ENCODE measurements at places on chromosomes 11 and 22.

GRCh38 chr11:100585728-100586127 is 101.4 kb upstream of the ARHGAP42 start:
- DNase-seq = no peak

DNA sequence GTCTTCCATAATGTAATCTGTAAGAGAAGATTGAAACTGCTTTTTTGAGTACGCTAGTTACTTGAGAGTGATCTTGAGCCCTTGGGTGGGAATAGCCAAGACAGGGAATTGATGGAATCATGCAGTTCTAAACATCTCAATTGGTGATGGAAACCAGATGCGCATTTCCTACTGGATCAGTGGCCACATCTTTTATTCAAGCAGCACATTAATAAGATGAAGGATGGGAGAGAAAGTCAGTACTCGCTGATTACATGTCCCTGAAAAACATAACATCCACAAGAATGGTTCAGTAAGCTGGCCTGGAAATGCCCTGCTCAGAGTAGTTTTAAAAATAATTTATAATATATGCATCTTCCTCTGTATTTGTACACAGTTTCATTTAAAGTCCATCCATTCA is 833.8 kb downstream of the JRKL start:
- DNase-seq = no peak

DNA sequence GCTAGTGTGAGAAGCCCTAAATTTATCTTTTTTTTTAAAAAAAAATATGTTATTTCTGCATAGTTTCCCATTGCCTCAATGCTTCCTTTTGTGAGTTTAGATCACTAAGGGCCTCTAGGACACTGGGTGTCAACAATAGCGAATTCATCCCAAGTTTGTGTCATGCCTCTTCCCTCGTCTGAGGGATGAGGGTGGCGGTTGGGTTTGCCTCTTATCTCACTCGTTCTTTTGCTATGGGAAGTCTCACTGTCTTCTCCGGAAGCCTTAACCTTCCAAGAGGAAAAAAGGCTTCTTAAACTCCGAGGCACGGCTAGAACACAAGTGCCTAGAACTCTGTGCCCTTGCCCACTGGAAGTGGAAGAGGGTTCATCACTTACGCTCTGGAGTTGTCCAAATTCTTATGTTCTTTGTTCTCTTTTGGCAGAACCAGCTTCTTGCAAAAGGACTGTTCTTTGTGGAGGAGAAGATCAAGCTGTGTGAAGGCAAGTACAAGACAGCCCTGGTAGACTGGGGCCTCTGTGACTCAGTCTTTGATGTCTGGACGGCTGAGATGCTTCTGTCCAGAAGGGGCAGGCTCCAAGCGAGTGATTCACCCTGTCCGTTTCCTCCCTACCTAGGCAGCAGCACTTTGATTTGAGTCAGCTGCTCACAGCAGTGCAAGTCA is 78.5 kb downstream of the TRAF6 start:
- no peak for DNase-seq

GRCh38 chr11:124193221-124194010 is 10.3 kb downstream of the OR10D3 start:
- no peak for DNase-seq

- no peak for DNase-seq
These were observed 63.9 kb downstream of the DEUP1 start for GRCh38 chr11:93394488-93394887.

DNA sequence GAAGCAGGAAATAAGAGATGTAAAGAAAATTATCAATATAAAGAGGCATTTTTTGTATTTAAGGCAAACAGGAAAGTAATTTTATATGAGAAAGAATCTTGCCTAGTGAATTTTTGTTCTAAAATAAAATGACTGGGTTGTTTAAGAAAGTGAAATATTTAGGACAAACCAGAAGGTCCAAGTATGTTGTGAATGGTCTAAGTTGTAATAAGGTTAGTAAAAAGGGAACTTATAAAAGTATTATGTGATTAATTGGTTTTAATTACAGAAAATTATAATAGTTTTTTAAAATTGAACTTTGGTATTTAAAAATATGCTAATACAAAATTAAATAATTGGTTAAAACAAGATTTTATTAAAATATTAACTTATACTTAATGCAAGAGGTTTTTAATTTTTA is 26.6 kb upstream of the EI24 start:
- no peak for DNase-seq

GRCh38 chr22:19466848-19467752 is 11.9 kb downstream of the UFD1 start:
- DNase-seq = no peak

GRCh38 chr11:64692764-64693331 is 30.1 kb downstream of the NRXN2 start:
- no peak for DNase-seq

DNA sequence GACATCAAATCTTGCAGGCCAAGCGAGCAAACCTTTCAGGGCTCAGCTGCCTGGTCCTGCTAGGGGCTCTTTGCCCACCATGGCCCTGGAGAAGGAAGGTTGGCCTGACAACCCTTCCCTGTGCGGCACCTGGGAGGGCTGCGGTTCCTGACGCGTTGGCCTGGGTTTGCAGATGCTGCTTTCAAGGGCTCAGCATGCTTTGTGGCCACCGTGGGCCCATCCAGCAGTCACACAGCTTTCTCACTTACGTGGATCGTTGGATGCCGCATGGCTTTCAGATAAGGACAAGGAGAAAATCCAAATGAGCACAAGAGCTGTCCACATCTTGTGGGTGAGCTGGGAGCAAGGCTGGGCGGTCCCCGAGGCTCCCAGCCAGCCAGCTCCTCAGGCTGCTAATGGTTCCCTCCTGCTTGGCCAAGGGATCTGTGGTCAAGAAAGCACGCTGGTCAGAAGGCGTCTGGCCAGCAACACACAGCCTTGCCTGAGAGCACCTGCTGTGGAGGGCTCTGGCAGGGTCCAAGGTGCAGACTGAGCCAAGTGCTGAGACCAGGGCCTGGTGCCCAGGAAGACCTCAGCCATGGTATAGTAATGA is 8.2 kb downstream of the C11orf24 start:
- no peak for DNase-seq

DNA sequence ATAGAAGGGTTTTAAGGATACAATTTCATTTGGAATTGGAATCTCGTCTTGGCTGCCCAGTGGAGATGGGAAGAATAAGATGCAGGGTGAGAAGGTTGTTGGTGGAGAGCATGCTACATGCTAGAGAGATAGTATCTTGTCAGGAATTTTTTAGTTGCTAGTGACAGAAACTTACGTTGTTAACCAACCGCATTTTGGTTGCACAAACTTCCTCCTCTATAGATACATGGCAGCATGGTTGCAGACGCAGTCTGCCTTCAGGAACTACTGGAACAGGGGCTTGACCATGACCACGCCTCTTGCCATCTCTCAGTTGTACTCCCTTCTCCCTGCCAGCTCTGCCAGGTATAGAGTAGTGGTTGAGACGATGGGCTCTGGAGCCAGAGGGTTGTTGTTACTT is 13.5 kb upstream of the CCDC90B start:
- no peak for DNase-seq

DNA sequence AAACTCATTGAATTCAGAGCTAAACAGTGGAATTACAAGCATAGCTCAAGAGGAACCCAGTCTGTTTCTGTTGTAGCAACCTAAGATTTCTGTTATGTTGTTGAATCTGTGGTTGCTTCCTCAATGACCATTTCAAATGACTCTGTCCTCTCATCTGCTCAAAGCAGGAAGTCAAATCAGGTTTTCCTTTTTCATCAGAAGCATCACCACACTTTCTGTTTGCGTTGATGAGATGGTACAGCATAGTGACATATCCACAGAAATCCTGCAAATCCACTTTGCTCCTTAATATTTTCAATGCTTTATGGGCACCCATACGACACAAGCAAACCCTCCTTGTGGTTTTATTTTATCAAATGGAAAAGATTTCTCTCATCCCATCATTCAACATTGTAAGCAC is 12.6 kb upstream of the UCP2 start:
- no peak for DNase-seq

GRCh38 chr11:79174045-79175008 is 266.5 kb downstream of the TENM4 start:
- no peak for DNase-seq

DNA sequence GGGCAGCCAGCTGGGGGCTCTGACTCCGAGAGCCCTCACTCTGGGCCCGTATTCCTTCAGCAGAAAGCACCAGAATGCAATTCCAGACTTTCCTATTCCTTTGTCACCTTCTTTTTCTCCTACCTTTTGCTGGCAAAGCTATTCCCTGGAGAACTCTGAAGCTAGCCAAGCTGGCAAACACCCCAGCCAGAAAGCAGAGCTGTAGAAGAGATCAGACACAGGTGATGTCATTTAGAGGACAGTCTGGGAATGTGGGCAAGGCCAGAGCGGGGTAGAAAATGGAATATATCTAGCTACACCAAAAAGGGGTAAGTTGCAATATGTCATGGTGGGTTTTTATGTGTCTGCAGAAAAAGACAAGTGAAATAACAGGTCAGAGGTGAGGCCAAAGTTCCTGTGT is 205.1 kb downstream of the NXPE2 start:
- DNase-seq = no peak

DNA sequence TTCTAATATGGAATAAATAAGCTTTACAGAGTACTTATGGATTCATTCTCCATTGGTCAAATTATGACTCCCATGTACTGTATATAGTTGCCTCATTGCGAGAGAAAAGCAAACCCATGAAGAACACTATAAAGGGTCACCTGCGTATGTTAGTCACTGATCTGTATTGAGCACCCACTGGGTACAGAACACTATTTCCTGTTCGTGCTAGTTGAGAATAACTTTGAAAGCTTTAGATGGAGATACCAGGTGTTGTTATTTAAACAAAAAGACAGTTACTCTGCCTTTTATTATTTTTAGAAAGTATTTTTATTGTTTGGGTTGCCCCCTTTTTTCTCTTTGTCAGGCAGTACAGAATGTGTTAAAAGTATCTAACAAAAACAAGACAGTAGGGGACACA is 79.9 kb downstream of the DEUP1 start:
- no peak for DNase-seq

GRCh38 chr11:77191429-77191822 is 63.4 kb downstream of the MYO7A start:
- DNase-seq = no peak

DNA sequence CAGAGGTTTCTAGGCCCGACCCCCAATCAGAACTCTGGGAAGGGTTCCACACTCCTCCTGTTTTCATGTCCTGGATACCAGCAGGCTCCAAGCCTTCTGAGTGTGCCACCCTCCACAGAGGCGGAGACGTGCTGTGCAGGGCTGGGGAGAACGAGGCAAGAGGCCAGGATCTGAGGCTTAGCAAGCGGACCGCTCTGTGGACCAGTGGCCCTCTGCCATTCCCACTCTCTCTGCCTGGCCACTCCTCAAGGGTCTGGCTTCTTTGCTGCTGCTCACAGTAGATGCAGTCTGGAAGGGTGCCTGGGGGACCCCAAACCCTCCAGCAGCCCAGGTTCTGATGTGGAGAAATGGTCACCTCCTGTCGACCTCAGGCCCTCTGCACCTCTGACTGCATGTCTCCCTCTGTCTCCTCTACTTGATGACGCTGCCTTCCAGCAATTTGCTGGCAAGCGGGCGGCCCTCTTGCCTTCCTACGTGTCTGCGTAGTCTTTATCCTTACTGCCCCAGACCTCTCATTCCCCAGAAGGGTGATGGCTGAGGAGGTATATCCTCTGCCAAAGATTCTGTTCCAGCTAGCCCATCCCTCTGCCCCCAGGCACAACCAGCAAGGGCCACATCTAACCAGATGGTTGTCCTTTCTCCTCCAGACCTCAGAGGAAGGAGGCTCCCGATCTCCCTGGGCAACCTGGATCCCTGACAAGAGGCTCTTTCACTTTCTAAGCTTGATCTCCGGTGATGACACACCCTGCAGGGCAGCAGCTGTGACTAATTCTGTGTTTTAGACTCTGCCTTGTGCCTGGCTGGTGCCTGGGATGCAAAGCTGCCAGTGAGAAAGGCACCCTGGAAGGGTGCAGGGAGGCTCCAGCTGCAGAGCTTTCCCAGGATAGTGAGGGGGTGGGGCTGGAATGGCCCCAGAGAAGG is 87.3 kb downstream of the NAT10 start:
- DNase-seq = no peak

DNA sequence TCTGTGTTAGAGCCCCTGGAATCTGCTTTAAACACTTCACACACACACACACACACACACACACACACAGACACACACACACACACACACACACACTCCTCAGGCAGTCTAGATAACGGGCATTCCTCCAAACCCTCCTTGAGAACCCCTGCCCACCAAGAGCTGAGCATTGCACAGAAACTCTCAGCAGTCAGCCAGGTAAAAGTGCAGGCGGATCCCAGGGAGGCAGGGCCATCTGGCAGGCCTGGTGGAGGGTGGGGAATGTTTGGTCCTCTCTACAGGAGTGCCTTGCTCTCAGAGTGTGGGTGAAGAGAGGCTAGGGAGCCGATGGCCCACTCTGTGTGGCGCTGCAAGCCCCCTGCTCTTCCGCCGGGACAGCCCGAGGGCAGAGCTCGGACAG is 190.2 kb downstream of the BUD13 start:
- DNase-seq = no peak

GRCh38 chr11:57647960-57648800 is 1.5 kb downstream of the YPEL4 start:
- no peak for DNase-seq

GRCh38 chr11:95641495-95641894 is 148.1 kb downstream of the FAM76B start:
- DNase-seq = peak; percentile 16

DNA sequence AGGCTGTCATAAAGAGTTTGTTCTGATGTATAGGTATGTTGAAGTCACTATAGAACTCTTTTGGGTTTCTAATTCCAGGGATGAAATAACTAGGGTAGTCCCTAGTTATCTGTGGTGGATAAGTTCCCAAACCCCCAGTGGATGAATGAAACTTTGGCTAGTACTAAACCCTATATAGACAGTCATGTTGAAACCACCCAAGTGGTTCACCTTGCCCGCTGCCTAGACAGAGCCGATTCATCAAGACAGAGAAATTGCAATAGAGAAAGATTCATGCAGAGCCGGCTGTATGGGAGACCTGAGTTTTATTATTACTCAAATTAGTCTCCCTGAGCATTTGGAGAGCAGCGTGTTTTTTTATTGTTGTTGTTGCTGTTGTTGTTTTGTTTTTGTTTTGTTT is 23.8 kb upstream of the NUCB2 start:
- DNase-seq = no peak

GRCh38 chr11:89583580-89583979 is 92.4 kb upstream of the NOX4 start:
- no peak for DNase-seq

- DNase-seq = no peak
These were observed 89.8 kb downstream of the PDE2A start for GRCh38 chr11:72584293-72584938.

GRCh38 chr11:57278721-57279095 is 41.7 kb upstream of the APLNR start:
- DNase-seq = no peak

GRCh38 chr22:30185129-30185528 is 61.4 kb downstream of the LIF start:
- DNase-seq = no peak

GRCh38 chr11:86255896-86256295 is 11.3 kb downstream of the EED start:
- no peak for DNase-seq

Measured in GM12891 (cell line).